ENCODE measurements at places on chromosomes 2 and 18.
A peak's percentile ranks its signal among the peaks of the same experiment; 100 is the strongest.

DNA sequence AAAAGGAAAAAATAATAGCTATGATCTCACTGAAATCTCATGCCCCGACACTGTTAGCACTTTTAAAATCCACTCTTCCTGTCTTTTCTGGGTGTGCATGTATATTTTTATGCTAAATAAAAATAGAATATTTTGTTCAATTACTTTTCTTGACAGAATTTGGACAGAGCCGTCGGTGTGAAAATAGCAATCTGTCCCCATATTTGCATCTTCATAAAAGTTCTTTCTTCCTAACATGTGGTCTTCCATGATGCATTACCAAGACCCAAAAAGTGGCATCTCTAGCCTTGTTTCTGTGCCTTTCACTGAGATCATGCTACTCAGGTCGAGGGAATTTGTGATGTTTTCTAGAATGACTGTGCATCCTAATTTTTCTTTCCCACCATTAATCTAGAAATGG, 298.8 kb upstream of the CCDC68 start:
- DNase-seq = no peak

DNA sequence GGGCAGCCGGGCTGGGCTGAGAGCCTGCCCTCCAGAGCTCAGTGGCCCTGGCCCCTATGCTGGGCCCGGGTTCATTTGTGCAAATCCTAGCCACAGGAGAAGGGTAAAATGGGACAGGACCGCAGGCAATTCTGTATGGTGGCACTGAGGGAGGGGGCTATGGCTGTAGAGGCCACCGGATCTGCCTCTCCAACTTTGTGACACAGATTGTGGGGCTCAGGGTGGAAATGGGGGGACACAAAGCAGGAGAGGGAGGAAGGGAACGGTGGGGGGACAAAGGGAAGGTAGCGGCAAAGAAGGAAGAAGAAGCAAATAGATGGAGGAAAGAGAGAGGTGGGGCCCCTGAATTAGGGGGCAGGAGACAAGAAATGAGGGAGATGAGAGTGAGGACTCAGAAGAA, 201.1 kb downstream of the SMAD2 start:
- no peak for DNase-seq

DNA sequence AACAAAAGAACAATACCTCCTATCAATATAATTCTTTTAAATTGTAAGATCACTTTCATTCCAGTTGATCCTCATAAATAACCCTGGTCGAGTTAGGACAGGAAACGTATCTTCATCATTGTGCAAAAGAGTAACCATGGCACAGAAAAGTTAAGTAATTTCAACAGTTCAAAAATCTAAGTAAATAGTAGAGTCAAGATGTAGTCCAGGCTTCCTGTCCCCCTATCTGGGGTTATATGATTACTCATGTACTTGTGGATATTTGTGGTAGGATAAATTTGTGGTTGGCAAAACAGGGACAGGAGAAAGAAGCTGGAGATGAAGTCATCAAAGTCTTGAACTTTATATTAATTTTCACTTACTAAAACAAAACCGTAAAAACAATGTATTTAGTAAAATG, 772.6 kb downstream of the TSN start:
- no peak for DNase-seq

- DNase-seq = no peak
Observed at GRCh38 chr2:175401956-175402469, 220.5 kb upstream of the ATP5MC3 start.

GRCh38 chr2:190562121-190562520, 27.6 kb upstream of the NEMP2 start:
- DNase-seq = no peak

DNA sequence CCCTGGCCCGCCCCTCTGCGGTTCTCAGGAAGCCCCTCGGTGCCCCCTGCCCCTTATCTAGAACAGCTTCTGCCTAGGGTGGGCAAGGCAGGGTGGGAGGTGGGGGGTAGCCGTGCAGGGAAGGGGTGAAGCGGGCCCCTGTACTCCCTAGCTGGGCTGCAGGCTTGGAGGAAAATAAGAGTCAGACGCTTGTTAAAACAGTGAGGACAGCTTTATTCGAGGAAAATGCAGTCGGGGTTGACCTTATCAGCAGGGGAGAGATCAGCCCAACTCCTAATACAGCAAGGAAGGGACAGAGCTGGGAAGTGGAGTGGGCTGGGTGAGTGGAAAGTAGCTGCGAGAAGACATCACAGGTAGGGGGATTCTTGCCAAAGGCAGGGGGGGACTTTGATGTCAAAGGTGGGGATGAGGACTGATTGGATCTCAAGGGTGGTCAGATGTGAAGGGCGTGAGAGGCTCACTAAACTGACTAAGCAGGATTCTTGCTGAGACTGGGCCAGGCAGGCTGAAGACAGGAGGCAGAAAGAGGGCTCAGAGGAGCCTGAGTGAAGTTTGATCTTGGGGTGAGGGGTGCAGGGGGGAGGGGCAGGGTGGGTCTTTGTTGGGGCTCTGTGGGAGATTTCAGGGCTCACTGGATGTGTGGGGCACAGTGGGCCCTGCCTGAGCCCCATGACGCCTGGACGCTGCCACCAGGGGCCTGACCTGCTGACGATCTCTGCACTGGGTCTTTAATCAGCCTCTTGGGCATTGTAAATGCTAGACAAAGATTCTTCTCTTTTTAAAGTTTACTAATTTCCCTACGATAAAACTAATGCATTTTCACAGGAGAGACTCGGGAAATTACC, 29.9 kb downstream of the HPCAL1 start:
- DNase-seq = peak; percentile 5

Measured in activated CD4-positive, alpha-beta T cell treated with anti-CD3 and anti-CD28 coated beads, Interleukin-2, Interleukin-6, amounts not matched to agents 100 ng/mL and 50 ng/mL, durations not matched to agents 16 hours and 8 hours (primary cell).